Mammary microvascular endothelial cell (primary cell): ENCODE measurements at places on chromosomes 2 and 18. TPM values are rescaled to one million over a fixed set of nuclear protein-coding genes. Genes with fewer than 3 reads are reported as not detected.

ASAP2 gene
- total RNA-seq: 20.7 and 23.4 TPM in 2 replicates

PROKR1 gene
- total RNA-seq: not detected in 2 replicates

POMC gene
- total RNA-seq: 6.3 and 7.2 TPM in 2 replicates

TGFA gene
- 3.1 and 4.7 TPM in 2 replicates for total RNA-seq
